ENCODE measurements at places on chromosomes 1 and 21.

- no peak for DNase-seq
Observed at GRCh38 chr1:17636612-17637011, 97.1 kb downstream of the ARHGEF10L start.

GRCh38 chr1:24704411-24705259 lies 40.6 kb upstream of the CLIC4 start:
- DNase-seq, result no peak

GRCh38 chr1:37446874-37447273 lies 27.5 kb upstream of the ZC3H12A start:
- DNase-seq, result no peak

GRCh38 chr1:164177118-164177517 lies 381.9 kb upstream of the PBX1 start:
- DNase-seq, result no peak

GRCh38 chr1:160672789-160673695 lies 26.2 kb upstream of the SLAMF1 start:
- DNase-seq, result no peak

DNA sequence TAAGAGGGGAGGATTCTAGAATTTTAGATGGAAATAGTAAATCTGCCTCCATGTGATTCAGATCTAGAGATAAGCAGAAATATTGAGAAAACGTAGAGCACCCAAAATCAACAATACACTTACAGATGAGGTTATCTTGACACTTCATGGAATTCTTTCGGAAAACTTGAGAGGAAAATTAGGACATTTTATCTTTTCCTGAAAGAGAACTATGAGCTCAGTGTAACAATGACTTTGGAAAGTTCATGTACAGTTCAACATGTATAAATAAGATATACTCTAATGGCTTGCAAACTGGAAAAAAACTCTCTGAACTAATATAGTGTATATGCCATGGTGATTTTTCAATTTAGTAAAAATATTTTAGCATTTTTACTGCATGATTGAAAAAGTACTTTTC lies 338.1 kb upstream of the NEGR1 start:
- no peak for DNase-seq

DNA sequence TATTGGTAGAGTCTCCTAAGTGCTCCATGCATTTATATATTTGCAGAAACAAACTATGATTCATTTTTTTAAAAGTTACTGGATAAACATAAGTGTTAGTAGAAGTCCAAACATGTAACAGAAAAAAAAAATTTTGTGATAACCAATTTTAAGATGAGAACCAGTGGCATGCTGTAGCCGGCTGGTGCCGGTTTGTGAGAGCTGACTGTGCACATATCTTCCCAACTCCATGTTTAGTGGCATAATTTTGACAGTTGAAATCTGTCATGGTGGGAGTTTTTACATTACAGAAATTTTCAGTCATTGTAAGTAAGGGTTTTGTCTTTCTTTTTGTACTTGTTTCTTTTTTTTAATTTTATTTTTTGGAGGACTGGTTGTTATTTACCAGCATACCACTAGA lies 141.2 kb downstream of the TTLL7 start:
- DNase-seq, result no peak

DNA sequence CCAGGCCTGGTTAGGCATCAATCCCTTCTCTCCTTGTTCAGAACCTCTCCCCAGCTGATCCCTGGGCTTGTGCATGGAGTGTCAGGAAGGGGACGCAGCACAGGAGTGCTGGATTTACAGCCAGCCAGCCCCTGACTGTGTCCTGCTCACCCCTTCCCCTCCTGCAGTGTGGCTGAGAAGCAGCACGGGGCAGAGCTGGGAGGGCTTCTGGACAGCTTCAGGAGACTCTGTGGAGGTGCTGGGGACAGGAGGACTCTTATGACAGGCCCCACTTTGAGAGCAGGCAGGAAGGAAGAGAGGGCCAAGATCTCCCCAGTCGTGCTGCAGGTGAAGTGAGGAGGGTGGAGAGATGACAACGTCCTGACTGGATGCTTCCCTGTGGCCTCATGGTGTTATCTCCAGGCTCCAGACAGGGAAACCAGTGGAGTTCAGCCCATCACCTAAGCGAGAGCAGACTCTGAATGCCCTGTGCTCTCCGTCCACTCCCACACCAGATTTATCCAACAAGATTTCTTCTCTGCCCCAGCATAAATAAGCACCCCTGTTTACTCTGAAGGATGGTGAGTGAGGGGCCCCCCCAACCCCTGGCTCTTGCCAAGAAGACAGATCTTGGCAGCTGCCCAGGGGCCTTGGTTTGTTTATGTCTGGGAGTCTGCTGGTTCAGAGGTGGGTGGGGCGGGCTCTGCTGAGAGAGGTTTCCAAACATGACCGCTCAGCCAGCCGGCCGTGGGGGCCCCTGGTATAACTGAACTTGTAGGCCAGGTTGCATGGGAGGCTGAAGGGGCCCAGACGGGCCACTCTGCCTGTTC lies 21.3 kb downstream of the TMCC2 start:
- no peak for DNase-seq

- no peak for DNase-seq
Observed at GRCh38 chr1:8302081-8302956, 15.6 kb upstream of the SLC45A1 start.

DNA sequence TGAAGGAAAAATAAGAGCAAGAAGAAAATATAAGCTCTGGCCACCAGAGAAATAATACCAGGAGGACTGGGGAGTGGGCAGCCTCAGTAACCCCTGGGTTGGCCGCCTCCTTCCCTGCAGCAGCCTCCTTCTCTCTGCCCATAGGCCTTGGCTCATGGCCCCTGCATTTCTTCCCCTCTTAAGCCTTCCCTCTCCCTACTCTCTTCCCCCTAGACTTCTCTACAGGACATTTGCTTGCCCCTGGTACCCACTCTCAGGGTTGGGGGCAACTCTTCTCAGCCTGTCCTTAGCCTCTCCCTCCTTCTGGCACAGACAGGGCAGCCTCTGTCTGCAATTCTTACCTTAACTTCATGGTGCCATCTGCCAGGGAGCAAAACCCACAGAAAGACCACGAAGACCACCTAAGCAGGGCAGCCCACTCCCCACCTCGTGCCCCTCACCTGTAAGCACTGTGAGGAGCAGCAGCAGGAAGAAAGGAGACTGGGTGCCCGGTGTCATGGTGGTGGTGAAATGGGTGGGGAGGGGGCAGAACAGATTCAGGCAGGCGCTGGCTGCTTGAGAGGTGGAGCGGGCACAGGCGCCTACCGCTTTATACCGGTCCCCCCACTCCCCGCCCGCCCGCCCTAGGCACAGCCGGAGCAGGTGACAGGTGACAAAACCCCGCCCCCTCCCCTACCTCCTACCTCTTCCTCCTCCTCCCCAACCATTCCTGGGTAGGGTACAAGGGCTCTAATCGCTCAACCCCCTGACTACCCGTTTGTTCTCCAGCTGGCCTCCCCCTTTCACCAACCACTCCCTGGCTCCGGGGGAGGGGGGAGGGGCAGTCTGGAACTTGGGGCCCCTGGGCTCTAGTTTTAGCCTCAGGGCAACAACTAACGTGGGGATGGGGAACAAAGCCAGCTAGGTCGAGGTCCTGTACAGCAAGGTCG lies 15.1 kb downstream of the THBS3 start:
- DNase-seq, result no peak

GRCh38 chr1:177343445-177343844 lies 172.7 kb downstream of the BRINP2 start:
- no peak for DNase-seq

- DNase-seq, result no peak
Observed at GRCh38 chr1:150574260-150575071, 4.9 kb downstream of the MCL1 start.

DNA sequence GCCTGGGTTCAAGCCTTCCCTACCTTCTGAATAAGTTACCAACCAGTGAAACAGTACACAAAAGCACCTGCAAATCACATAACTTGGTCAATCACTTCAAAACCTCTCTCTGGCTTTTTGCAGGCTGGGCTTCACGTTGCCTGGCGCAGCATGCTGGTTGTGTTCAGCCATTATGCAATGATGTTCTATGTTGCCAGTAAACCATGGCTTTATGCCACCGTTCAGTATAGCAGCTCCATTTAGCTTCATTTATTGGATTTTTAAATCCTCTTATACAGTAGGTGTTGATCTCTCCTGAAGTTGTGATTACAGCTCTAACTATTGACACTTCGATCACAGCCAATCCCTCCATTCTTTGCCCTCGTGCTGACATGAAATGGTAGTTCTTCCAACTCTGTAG lies 233.6 kb upstream of the PTBP2 start:
- no peak for DNase-seq

DNA sequence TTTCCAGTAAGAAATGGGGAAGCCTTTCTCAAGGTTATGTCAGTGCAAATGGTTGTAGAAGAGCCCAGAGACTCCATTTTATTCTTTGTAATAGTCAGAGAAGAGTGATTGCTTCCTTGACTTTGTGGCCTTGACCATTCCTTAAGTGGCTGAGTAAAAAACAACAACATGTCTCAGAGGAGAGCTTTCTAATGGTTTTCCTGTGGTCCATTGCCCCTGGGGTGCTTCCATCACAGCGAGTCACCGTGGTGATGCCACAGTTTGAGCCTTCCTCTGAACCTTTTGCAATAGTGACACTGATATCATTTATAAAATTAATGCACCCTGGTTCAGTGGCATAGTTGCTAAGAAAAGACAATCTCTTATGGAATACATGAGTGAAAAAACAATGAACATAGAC lies 38.6 kb downstream of the PAPPA2 start:
- no peak for DNase-seq

DNA sequence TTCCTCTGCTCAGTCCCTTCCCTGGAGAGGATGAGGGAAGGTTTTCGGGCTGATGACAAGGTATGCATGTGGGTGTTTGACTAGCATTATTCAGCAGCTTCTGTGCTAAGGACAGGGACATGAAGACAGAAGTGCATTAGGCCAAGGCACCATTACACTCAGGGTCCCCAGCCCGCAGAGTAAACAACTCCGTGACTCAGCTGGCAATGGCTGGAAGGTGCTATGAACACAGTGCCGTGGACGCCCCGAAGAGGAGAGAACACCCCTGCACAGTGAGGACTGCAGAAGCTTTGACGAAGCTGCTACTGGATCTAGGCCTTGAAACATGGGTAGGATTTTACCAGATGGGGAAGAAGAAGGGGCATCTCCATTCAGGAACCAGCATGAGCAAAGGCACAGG lies 13.7 kb upstream of the EPS8L3 start:
- DNase-seq, result no peak

GRCh38 chr1:8127171-8127641 lies 101.1 kb upstream of the ERRFI1 start:
- no peak for DNase-seq

DNA sequence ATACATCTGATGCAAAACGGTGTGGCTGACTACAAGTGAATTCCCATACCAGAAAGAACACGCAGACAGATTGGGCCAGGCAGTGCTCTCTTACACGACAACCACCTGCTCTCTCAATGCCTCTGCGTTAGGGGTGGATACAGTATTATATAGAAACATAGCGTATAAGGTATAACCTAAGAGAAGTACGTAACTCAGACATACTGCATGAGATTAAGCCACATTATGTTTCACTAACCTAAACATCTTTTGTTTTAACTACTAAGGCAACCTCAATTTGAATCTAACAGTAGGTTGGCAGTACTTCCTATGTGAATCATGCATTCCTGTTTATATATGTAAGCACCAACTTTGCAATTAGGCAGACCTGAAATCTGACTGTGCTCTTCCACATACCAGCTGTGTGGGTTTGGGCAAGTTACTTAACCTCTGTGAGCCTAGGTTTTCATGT lies 58.1 kb upstream of the COA6 start:
- no peak for DNase-seq

DNA sequence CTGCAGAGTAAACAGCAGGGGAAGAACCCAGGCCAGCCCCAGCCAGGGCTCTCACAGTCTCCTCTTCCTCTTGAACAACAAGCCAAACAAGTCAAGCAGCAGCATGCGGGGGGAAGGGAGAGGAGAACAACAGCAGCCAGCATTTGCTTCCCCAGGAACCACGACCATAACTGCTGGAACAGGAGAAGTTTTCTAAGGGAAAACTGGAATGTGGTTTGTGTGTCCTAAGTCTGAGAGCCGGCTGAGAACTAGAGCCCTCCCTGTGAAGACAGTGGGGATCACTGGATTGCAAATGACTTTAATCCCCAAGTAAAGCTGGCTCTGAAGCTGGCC lies 48.2 kb downstream of the COQ8A start:
- DNase-seq, result no peak

- DNase-seq, result no peak
Observed at GRCh38 chr1:175683491-175684298, 59.7 kb downstream of the TNR start.

- no peak for DNase-seq
Observed at GRCh38 chr1:54894271-54894670, 7.3 kb upstream of the DHCR24 start.

GRCh38 chr1:9883585-9884449 lies 26.3 kb downstream of the CTNNBIP1 start:
- DNase-seq, result no peak

GRCh38 chr1:30731806-30732276 lies 8.5 kb upstream of the MATN1 start:
- no peak for DNase-seq

DNA sequence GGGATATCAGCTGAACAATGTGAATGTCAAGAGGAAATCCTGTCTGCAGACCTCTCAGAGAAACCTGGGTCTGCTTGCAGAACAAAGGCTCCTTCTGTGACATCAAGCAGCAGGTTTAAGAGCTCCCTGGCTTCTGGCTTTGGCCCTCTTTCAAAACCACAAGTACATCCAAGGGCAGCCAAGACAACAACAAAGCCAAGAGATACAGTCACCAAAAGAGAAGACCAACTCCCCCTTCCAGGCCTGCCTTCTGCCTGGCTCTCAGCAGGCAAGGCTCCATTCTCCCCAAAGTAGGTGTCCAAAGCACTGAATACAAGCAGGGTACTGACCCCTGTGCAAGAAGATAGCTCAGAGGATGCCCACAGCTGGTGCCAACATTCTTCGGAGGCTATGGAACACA lies 11.5 kb downstream of the BCAR3 start:
- no peak for DNase-seq

GRCh38 chr1:3593745-3594144 lies 17.6 kb downstream of the MEGF6 start:
- no peak for DNase-seq

Measured in activated CD4-positive, alpha-beta T cell treated with anti-CD3 and anti-CD28 coated beads for 24 hours (primary cell).